ENCODE measurements at places on chromosomes 16 and 17.

GRCh38 chr16:9053006-9053601, 38.3 kb upstream of the HAPSTR1 start:
- no peak for DNase-seq

- DNase-seq: no peak
These were observed 9.0 kb downstream of the FASN start for GRCh38 chr17:82088838-82089722.

- no peak for DNase-seq
These were observed 4.5 kb downstream of the SLC26A11 start for GRCh38 chr17:80224683-80225082.

DNA sequence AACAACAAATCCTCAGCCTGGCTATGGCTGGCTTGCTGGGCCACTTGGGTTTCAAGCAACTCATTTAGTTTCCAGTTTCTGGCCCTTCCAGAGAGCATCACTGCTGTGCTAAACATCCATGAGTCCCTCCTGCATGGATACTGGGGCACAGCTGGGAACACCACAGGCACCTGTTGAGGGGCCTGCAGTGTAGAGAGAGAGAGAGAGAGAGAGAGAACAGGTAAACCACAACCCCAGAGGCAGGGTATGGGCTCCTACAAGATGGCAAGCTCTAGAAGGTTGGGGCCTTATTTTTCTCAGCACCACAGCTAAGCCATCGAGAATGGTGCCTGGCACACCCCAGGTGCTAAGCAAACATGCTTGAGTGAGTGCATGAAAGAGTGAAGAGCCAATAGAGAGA, 120.3 kb downstream of the RBFOX3 start:
- no peak for DNase-seq

DNA sequence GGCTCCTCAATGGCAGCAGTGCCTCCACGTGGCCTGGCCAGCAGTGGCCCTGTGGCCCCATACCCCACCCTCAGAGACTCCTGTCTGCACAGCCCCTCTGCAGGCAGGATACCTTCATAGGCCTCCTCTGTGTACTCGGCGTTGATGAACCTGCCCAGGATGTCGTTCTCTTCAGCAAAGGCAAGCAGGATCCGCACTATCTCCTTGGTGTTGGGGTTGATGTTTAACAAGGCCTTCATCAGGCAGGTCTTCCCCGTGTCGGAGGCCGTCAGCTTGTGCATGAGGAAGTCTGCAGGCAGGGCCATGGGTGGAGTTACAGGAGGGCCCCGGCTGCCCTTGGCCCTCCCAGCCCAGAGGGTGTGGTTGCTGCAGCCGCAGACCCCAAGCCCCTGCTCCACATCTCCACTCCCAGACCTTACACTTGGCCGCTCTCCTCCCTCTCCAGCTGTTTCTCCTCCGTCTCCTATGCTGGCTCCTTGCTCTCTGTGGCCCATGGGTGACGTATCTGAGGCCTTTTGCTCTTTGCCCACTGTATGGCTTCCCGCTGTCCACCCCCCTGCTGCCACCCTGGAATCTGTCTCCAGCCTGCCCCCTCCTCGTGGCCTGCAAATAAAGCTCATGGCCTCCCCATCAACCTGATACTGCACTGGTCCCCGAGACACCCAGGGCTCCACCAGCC, 15.1 kb downstream of the TRPV3 start:
- no peak for DNase-seq

DNA sequence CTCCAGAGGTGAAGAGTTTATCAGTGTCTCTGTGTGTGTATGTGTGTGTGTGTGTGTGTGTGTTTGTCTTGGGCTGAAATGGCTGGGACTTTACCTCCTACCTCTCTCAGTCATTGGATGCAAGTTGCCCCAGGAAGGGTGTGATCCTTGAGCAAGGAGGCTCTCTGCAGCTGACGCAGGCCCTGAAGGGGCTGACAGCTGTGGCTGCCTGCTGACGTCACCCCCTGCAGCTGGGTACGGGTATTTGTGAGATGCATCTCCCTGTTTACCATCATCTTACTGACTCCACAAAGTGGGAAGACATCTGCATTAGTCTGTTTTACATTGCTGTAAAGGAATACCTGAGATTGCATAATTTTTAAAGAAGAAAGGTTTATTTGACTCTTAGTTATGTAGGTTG, 631.5 kb upstream of the RBFOX1 start:
- DNase-seq: no peak

GRCh38 chr16:69083306-69083941, 22.0 kb upstream of the HAS3 start:
- DNase-seq: no peak

DNA sequence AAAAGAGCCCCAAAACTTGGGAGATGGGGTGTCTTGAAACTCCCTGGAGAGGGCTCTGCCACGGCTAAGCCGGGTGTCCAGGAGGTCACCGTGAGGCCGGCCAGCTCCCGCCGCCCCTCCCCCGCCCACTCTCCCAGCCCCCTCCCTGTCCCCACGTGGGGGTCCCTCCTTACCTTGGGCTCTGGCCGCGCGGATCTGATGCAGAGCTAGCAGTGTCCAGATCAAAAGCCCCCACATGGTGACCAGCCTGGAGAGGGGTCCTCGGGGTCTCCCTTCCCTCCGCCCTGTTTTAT, 447 bp downstream of the SDK2 start:
- DNase-seq: no peak

- DNase-seq: no peak
These were observed 384.1 kb upstream of the CCL2 start for GRCh38 chr17:33870936-33871335.

- peak; percentile 83 for DNase-seq
These were observed 84.1 kb downstream of the TBC1D16 start for GRCh38 chr17:79951361-79952264.

DNA sequence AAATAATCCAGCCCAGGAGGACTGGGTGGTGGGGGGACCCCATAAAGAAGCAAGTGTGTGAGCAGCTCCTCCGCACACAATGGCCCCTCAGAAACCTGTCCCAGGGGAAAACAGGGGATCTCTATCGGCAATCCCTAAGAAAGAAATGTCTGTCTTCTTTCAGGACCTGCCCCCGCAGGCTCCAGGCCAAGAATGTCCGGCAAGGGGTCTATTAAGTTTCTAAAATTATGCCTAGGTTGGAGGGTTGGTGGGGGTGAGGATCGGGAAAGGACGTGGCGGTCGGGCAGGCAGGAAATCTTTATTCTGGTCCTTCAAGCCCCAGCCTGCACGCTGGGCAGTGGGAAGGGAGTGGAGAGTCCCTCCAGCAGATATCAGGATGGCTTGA, 23.4 kb upstream of the LITAF start:
- no peak for DNase-seq

GRCh38 chr17:12257176-12257575, 236.5 kb downstream of the MAP2K4 start:
- peak; percentile 80 for DNase-seq

Data from putamen (tissue), 1 donor.